Left lobe of liver (tissue), 2 donors: ENCODE measurements at places on chromosomes 13 and 19.

GRCh38 chr19:7500811-7501450 lies 12.1 kb upstream of the PEX11G start:
- DNase-seq = peak; percentile 66

DNA sequence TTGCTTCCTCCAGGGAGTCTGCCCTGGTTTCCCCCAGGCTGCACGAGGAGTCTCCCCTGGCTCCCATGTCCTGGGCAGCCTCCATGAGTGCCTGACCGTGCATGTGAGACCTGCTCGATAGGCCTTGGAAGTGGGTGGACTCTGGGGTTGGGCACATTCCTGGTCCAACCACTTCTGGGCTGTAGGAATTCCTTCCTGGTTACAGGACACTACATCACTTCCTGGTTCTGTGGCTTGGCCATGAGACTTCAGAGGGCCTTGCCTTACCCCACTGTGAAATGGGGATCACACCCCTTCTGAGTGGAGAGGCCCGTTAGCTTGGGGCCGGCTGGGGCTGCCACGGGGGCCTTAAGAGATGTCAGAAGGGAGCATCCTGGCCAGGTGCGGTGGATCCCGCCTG lies 4.0 kb upstream of the ZNF628 start:
- DNase-seq = no peak

- DNase-seq = no peak
Observed at GRCh38 chr13:23993680-23993985, 96.3 kb upstream of the C1QTNF9B start.

GRCh38 chr13:39646122-39646521 lies 9.3 kb upstream of the COG6 start:
- DNase-seq = no peak

DNA sequence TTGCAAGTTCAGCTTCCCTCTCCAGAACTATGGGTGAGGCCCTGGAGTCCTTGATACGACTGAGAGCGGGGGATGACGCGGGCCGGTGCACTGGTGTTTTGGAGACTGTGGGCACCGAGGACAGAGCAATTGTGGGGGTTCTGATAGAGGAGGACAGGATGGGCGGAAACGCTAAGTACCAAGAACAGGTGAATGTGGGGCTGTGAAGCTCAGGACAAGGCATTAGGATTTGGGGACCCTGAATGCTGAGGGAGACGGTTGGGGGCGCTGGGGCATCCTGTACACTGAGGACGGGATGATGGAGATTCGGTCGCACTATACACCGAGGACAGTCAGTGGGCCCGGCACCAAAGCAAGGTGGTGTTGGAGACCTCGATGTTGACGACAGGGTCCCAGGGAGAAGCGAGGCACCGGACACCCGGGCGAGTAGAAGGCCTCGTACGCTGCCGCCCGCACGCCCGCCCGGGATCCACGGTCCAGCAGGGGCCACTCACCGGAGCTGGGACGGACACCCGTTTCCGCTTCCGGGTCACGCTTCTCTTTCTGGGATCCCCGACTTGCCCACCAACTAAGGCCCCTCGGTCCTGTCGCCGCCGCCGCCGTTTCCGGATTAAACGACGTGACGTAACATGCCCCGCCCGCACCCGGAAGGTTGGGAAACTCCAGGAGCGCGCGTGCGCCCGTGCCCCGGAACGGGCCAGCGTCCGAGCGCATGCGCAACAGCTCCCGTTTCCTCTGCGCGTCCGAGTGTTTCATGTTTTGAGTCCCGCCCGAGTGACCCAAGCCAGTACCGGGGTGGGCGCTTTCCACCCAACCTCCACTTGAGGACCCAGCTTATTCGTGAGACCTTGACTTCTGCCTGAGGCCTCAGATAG lies at the start of gene CHMP2A:
CHMP2A (minus strand) TSS at position 612 of the 875 bp plus-strand sequence. CDS start 893 bp downstream, outside the sequence.
- DNase-seq = peak; percentile 98
